ENCODE measurements at places on chromosomes 7 and 10.

- DNase-seq = no peak
Measured at GRCh38 chr10:100904917-100905316, 7.8 kb upstream of the SLF2 start.

DNA sequence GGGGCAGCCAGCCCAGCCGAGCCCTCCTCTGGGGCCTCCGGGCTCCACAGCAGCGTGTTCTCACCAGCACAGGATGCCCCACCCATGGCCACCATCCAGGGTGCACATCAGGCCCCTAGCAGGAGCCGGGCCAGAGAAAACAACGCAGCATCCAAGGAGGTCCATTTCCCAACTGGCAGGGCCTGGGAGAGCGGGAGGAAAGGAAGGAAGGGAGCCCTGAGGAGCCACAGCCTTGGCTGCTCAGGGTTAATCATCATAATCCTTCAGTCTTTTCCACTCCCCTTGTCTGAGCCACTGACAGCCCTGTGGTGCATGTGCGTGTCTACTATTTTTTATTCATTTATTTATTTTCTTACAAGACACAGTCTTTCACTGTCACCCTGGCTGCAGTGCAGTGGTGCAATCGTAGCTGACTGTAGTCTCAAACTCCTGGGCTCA, 3.6 kb downstream of the PLAC9 start:
- DNase-seq = no peak

- DNase-seq = no peak
Measured at GRCh38 chr7:150858236-150859197, 6.2 kb downstream of the AOC1 start.

- no peak for DNase-seq
Measured at GRCh38 chr10:122163174-122164022, 107.7 kb upstream of the BTBD16 start.

DNA sequence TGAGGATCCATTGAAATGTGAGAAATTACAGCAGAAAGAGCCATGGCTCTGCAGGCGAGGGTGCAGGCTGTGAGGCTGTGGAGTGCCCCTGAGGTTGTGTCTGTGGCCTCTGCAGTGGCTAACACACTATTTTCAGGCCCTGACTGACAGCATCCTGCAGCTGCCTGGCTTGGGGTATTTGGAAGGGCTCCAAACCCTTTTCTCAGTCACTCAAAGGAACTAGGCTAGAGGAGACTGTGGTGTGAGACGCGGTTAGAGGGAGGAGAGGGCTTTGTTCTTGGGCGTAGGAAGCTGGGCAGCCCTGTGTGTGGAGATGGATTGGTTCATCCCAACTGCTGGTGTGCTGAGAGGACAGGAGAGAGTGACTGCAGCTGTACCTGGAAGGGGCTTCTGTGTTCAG, 134.9 kb downstream of the RAMP3 start:
- no peak for DNase-seq

DNA sequence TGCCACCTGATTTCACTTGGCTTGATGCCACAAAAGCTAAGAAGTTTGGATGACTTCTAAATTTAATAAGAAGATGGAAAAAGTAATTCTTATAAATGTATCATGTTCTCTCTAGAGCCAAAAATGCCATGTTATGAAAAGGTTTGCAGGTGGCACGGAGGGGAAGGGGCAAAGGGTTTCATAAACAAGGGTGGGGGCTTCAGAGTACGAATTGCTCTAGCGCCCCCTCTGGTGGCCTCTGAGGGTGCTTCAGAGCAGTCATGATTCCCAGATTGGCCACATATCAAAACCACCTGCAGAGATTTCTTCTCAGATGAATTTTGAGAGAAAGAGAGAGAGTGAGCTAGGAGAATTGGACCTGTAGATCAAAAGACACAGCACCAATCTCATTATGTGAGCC, 208.6 kb upstream of the YAE1 start:
- no peak for DNase-seq

- no peak for DNase-seq
Measured at GRCh38 chr10:57513637-57514036, 754.1 kb downstream of the IPMK start.

- peak; percentile 24 for DNase-seq
Measured at GRCh38 chr7:23539494-23539907, 7.7 kb upstream of the TRA2A start.

GRCh38 chr10:97782455-97783228, 10.8 kb upstream of the SFRP5 start:
- DNase-seq = no peak

GRCh38 chr7:94240902-94241301, 153.8 kb upstream of the COL1A2 start:
- no peak for DNase-seq

GRCh38 chr10:43344051-43344450, 27.4 kb upstream of the FXYD4 start:
- no peak for DNase-seq

DNA sequence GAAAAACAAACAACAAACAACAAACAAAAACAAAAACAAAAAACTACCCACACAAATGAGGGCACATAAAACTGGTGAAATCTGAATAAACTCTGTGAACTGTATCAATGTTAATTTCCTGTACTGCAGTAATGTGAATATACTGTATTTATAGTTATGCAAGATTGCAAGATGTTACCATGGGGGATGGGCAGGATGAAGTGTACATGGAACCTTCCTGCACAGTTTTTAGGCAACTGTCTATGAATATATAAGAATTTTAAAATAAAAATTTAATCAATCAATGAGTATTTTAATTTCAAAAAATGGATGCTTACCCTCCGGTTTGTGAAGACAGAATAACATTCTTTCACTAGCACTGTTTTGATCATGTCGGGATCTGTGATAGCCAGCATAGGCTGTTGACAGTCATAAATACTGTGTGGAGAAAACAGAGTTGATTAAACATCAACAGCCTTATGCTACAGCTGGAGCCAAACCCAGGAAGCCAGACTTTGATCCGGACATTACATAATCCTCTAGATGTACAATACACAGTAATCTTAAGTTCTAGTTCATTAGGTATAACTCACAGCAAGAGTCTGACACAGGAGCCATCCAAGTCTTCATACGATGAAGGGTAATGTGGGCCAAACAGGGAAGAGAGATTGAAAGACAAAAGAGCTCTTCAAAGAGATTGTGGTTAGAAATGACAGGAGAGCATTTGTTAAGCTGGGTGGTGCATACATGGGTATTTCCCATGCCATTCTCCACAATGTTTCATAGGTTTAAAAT, 14.8 kb downstream of the CYP3A7 start:
- DNase-seq = no peak

DNA sequence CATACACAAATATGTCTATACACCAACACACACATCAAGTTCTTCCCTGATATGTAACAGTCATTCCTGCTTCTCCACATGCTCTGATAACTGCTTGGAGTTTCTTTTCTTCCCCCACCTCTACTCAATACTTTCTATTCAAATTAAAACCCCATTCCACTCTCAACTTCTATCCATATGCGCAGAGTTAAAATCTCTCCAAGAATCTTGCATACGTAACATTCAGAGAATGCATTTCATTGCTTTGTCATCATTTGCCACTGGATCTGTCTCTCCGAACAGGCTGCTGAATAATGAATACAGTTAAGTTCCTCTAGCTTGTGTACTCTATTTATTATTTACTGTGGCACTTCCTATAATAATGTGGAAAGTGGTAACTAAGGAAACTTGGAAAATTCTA, 68.8 kb downstream of the DGKB start:
- DNase-seq = no peak

DNA sequence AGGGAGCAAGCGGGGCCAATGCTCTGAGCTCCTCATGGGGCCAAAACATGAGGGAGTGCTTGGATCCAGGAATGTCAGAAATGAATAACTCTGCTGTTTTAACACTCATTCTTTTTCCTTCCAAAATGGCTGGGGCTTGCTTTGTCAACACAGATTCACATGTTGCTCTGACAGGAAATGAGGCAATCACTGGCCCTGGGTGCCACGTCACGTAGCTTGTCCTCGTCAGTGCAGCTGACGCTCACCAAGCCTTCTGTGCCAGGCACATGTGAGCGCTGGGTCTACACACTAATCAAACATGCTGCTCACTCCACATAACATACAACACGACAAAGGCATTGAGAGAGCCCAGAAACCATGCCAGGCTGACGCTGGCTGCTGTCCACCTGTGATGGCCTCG, 198.9 kb downstream of the WDR37 start:
- DNase-seq = no peak

GRCh38 chr7:103134836-103135554, 13.9 kb downstream of the NAPEPLD start:
- DNase-seq = no peak

DNA sequence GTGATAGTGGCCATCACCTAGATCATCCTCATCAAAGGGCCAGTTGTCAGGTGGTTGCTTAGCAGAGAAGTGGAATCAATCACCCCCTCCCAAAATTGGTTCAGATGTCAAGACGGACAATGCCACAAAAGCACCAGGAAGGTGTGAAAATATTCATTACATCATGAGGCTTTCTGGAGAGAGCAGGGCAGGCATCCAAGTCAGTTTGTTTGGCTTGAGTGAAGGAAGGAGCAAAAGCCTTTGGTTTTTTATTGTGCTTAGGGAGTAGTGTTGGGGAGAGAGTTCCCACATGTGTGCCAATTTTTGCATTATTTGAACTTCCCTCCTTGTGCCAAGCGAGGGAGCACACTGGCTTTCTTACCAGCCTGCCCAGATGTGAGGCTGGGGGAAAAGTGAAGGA, 1082.9 kb downstream of the LRMDA start:
- DNase-seq = no peak

DNA sequence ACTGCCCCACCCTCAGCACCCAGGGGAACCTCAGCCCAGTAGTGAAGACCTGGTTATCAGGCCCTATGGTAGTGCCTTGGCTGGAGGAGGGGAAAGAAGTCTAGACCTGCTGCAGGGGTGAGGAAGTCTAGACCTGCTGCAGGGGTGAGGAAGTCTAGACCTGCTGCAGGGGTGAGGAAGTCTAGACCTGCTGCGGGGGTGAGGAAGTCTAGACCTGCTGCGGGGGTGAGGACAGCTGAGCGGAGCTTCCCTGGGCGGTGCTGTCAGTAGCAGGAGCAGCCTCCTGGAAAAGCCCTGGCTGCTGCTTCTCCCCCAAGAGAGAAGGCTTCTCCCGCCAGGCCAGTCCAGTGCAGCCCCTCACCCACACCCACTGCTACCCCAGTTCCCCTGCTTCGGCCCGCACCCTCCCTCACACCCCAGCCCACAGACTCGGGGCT, 6.3 kb downstream of the NOS3 start:
- DNase-seq = no peak

DNA sequence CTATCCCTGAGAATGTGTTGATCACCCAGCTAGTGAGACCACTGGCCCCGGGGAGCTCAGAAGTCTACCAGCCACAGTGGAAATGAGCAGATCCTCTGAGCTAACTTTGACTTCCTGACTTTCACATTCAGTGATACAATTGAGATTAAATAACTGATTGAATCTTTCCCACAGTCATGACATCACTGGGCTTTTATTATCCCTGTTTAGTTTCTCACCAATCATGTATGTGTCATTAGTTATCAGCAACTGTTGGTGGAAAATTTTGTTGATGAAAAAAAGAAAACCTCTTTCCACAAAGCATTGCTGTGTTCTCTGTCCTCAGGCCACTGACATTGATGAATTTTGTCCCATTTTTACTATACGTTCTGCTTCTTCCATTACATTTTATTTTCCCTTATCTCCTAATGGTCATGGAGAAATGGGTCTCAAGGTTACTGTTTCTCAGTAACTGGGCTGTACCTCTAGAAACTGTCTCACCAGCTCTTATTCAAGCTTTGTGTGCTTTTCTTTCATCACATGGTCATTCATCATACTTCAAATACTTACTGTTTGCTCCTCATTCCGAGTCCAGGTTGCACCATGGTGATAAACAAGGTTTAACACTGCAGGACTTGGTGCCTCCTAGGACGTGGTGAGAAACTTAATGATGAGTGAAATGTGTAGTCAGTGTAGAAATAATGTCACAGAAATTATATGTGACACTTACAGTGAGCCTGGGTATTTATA, 304.7 kb downstream of the CDK14 start:
- DNase-seq = no peak

DNA sequence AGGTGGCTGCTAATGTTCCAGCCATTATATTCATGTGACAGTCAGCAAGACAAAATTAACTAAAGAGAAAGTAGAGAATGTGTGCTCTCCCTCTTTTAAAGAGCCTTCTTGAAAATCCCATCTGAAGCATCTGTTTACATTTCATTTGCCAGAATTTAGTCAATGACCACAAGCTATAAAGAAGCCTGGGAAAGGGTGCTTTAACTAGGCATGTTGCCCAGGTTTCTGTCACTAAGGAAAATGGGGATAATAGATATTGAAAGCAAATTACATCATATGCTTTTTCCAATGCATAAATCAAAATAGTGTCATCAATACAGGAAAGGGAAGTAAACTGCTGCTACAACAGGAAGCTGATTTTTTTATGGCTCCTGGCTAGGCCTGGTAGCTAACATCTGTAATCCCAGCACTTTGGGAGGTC, 67.7 kb downstream of the ELAPOR2 start:
- DNase-seq = no peak

GRCh38 chr10:79053481-79054202, 15.1 kb upstream of the ZMIZ1 start:
- no peak for DNase-seq

DNA sequence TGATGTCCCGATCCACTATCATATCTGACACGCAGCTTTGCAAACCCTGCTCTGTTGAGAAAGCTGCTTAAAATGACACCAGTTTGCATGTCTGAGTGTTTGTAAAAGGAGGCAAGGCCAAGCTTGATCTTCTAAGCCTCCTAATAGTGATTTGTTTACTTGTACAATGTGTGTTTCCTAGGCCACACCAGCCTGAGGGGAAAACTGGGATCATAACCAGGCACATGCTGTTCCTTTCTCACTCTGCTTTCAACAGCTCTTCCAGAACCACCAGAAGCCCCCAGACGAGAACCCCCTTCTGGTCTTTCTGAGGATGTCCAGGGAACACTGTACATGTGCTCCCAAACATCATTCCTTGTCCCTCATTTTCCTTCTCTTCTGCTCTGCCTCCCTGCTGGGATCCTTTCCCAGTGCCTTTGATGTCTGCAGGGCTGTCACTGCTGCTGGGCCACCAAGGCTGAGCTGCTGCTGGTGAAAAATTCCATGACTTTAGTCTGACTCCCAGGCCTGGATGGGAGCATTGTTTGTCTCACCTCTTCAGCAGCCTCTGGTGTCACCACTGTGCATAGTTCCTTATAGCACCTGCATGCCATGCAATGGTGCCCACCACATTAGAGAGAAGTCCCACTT, 4.0 kb upstream of the LGI1 start:
- DNase-seq = no peak

DNA sequence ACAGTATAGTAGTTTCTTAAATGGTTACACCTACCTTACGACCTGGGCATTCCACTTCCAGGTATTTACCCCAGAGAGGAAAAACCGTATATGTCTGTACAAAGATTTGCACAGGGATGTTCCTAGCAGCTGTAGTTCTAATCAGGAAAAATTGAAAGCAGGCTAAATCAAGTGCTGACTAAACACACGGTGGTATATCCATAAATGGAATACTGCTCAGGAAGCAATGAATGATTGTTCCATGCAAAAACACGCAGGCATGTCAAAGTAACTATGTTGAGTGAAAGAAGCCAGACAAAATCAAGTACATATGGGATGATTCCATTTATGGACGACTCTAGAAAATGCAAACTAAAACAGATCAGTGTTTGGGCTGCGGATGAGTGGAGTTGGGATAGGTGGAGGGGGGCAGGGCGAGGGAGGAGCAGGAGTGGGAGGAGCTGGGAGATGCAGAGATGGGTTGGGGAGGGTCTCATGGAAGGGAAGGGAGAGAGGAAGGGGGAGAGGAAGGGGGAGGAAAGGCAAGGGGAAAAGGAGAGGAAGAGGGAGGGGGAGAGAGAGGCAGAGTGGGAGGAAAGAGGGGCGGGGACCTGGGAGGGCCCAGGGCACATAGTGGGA, 484 bp upstream of the MSRB2 start:
- DNase-seq = no peak
